ENCODE measurements at places on chromosomes 4 and X.
A peak's percentile ranks its signal among the peaks of the same experiment; 100 is the strongest.

DNA sequence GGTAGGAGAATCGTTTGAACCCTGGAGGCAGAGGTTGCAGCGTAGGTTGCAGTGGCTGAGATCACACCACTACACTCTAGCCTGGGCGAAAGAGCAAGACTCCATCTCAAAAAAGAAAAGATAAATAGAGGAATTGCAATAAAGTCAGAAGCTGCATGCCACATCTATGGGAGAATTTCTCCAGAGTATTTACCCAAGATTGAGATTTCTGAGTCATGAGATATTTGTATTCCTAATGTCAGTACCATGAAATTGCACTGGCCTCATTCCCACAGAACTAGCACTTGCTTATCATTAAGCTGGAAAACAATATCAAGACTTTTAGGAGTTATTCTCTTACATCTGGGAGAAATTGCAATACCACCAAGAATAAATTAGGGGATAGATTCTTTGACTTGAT, 37.4 kb downstream of the ASIC5 start:
- no peak for DNase-seq

DNA sequence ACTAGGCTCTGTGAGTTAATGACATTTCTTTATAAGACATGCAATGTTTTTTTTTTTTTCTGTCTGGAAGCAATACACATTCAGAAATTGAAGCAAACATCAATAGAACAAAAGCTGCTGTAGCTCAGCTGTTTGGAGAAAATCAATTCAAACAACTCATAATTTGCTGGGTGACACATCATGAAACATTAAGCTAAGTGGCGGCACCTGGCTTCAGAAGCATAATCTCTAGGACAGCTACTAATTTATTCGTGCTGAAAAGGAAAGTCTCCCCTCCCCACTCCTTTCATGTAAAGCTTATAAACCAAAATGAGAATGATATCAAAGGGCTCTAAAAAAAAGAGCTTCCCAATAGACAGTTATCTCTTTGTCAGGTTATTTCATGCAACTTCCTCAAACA, 73.9 kb downstream of the LUZP4 start:
- DNase-seq = no peak

- DNase-seq = no peak
These were observed 157.8 kb downstream of the RELL1 start for GRCh38 chr4:37528166-37528885.

DNA sequence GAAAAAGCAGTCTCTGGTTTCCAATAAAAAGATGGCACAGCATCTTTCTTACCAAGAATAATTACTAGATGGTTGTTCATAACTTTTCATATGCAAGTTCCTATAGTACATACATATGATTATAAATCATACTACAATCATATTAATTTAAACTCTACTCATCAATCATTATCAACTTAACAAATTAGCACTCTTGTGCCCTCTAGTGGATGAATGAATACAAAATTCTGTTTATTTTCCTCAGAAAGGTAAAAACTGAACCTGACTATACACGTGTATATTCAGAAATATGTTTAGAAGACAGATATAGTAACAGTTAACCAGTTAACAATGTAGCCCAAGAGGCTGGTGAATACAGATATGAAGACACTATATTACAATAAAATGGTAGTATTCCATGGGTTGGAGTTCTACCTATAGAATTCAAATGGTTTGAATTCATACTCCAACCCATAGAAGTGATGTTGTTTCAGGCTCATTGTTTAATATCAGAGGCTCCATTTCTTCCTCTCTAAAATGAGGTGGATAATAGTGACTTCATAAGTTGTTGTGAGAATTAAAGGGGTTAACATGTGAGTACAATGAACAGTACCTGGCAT, 100.0 kb downstream of the ADAMTS3 start:
- peak; percentile 31 for DNase-seq

DNA sequence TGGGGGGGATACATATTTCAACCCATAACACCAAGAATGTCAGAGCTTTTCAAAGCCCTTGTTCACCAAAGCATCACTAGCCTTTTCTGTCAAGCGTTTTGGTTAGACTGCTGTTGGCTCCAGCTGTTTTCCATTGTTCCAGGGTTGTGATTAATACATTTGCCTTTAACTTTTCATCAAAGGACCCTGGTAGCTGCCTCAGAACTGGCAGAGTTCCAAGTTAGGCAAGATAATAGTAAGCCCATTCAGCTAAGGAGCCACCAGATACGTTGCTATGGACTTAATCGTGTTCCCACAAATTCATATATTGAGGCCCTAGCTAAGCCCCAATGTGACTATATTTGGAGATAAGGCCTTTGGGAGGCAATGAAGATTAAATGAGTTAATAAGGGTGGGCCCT, 37.1 kb downstream of the ENOPH1 start:
- DNase-seq = no peak

DNA sequence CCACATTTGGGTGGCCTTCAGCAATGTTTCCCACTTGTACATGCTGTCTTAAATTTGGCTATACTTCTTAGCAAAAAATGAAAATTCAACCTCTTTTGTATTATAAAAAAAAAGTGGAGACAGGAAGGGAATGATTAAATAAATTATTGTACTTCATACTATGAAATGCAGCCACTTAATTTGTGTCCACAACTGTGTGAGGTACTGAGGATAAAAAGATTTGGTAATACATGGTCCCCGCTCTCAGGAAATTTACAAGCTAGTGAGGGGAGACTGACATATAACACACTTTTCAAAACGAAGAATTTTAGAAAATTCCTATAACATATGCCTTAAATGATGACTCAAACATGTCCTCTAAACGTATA, 105.0 kb downstream of the HNRNPD start:
- DNase-seq = no peak

DNA sequence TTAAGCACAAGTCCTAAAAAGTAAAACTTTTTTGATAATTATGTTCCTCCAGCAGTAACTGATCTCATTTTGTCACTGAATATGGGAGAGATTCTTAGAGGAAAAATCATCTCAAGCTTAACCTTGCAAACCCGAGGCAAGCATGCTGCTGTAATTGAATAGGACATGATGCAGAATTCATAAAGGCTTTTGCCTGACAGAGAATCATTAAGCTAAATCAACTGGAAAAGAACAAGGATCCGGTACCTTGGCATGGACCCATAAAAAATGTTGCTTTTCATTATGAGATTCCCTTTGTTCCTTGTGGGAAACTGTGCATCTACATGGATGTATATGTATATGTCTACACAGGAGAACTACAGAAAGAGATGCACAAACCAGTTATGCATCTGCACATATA, 149.1 kb downstream of the PAPSS1 start:
- no peak for DNase-seq

DNA sequence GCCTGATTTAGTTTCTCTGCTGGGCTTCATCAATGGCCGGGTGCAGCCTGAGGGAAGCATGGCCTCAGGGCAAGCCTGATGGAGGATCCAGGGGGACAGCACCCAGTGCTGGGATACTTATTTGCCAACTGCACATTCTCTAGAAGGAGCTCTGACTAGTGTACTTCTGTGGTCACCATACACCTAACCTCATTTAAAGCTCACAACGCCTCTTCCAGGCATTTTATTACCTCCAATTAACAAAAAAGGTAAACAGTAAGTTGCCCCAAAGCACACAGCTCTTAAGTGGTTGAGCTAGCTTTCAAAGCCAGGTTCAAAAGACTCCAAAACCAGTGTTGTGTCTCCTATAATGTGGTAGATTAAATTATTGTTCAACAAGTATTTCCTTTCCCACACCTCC, 26.8 kb upstream of the ATXN3L start:
- DNase-seq = no peak

GRCh38 chrX:39750848-39751247, 346.9 kb downstream of the BCOR start:
- no peak for DNase-seq

DNA sequence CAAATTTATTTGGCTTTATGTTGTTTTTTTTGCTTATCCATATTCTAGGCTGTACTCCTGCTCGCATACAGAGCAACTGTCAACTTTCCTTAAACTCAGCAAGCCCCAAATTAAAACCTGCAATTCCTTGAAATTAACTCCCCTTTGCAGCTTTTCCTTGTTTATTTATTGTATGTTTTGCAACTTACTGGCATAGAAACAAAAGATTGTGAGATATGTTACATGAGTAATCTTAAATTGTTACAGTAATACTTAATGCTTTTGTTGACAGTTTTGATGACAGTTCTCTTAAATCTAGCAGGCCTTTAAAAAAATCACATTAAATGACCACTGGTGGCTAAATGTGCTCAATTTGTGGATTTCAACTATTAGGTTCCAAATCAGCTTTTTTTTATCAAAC, 4.5 kb downstream of the DDX3X start:
- DNase-seq = no peak

DNA sequence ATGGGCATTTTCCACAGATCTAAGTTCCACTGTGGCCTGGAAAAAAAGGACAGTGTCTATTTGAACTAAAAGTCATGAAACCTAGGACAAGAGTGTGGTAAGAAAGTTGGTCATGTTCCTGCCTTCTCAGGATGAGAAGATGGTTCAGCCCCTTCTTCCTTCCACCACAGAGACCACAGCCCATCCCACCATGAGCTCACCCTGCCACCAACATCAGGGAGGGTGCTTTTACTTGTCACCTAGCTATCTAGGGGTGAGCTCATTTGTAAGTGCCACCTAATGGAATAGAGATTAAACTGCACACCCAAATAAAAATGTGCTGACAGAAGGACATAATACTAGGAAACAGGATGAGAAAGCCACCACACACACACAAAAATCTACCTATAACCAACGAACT, 235.9 kb downstream of the SPIN4 start:
- no peak for DNase-seq

DNA sequence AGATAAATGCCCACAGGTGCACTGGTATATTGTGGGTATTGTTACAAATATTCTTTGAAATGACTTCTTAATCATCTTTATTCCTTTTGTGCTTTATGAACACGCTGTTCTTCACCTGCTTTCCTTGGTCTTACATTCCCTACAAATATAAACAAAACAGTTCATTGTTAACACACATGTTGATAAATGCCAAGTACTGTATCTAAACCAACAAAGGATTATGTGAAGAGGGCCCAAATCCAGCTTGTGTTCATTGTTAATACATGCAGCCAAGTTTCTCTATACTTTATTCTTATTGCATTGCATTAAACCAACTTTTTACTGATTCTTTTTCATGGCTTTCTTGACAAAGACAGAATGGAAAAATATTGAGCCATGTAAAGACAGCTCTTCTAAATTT, 42.8 kb downstream of the AREG start:
- no peak for DNase-seq

DNA sequence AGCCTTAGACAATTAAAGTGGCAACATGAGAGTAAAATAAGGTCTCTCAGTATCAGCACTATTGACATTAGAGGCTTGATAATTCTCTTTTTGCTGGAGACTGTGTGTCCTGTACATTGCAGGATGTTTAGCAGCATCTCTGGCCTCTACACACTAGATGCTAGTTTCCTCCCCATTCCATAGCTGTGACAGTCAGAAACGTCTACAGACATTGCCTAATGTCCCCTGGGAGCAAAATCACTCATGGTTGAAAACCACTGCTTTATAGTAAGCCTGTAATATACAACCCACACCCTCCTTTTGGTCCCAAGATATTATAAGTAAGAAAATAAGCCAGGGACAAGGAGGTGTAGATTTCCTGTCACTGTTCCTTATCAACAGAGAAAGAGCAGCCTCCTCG, 166.0 kb downstream of the FRMPD4 start:
- DNase-seq = no peak

DNA sequence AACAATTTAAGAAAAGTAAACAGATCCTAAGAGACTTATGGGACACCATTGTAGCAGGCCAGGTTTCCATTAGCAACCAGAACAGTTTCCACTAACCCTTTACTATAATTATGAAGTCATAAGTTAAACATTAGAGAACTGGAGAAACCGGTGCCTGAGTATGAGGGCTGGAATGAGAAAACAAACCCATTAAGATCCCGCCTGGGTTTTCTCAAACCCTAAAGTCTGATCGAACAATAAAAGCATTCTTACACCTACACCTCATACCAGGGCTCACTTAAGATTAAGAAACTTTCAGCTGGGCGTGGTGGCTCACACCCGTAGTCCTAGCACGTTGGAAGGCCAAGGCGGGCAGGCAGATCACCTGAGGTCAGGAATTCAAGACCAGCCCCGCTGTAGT, 13.7 kb upstream of the DHX15 start:
- no peak for DNase-seq

GRCh38 chrX:69503228-69503781, 821 bp upstream of the NALF2 start:
- peak; percentile 10 for DNase-seq

- no peak for DNase-seq
These were observed 324.8 kb downstream of the FRMPD4 start for GRCh38 chrX:12463052-12463451.

- DNase-seq = no peak
These were observed 319.5 kb upstream of the NOCT start for GRCh38 chr4:138696058-138696457.

- no peak for DNase-seq
These were observed 102.4 kb downstream of the SLIT2 start for GRCh38 chr4:20354120-20354519.

DNA sequence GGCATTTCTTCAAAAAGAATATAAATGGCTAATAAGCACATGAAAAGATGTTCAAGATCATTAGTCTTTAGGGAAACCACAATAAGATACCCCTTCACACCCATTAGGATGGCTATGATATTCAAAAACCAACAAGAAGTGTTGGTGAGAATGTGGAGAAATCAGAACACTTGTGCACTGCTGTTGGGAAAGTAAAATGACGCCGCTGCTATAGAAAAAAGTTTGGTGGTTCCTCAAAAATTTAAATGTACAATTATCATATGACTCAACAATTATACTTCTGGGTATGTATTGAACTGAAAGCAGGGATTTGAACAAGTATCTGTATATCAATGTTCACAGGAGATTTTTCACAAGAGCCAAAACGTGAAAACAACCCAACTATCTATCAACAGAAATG, 29.4 kb upstream of the NEUROG2 start:
- DNase-seq = no peak

DNA sequence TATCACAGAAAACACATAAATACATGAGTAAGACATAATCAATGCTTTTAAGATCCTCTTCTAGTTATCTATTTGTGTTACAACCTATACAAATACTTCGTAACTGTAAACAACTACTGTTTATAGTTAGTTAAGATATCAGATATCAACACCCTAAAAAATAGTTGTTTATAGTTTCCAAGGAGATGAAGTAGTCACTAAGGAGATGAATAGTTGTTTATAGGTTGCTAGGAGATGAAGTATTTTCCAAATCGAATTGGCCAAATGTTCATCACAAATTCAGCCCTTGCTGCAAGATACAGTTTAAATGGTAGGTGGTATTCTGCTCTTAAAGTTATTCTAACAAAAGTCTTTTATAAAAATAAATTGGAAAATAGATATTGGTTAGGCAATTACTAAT, 618.2 kb upstream of the PCDH10 start:
- no peak for DNase-seq

DNA sequence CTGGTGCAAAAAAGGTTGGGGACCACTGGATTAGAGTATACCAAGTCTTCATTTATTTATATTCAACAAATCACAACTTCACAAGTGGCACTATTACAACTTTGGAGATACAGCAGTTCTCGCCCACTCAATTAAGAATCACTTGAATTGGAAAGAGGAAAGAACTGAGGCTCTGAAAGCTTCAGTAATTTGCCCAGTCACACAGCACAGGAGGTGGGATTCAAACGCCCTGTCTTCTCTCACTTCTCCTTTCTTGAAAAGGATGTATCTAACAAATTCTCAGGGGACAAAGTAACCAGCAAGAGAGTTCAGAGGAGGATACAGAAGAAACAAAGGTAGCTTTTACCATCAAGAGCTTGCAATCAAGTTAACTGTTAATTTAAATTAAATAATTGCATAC, 12.4 kb downstream of the SMIM14 start:
- no peak for DNase-seq

All from RPMI8226 (cell line).